PC-9 (cell line): ENCODE measurements at places on chromosomes 6 and 20. TPM values are rescaled to one million over a fixed set of nuclear protein-coding genes. Genes with fewer than 3 reads are reported as not detected.
A peak's percentile ranks its signal among the peaks of the same experiment; 100 is the strongest.

GRCh38 chr6:52390361-52390727 lies 28.4 kb downstream of the PAQR8 start:
- peak overlapping the region; percentile 65 for H3K27ac ChIP-seq
- peaks cover 34% of the 10 kb centered on the region for H3K4me1 ChIP-seq

DNA sequence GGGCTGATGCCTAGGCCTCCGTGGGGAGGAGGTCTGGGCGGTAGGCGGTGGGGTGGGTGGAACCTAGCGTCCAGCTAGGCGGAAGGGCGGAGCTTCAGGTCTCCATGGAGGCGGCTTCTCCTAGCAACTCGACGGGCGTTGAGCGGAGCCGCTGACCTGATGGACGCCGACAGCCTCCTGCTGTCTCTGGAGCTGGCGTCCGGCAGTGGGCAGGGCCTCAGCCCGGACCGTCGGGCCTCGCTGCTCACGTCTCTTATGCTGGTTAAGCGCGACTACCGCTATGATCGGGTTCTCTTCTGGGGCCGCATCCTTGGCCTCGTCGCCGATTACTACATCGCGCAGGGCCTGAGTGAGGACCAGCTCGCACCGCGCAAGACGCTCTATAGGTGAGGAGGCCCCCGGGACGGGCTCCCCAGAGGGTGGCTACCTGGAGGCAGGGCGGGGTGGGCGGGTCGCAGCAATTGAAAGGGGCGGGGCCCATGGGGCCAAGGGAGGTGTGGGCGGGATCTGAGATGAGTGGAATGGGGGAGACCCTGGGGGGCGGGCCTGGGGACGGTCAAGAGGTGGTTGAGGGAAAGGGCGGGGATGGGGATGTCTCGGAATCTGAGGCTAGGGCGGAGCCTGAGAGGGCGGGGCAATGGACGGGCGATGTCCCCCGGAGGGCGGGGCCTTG lies at the start of gene RSPH9:
TSS of gene RSPH9 (plus strand) at position 97 of the 673 bp plus-strand sequence. CDS start at position 160, 63 bp downstream.
- H3K27ac ChIP-seq, result no peak within 1 kb of the TSS
- H3K36me3 ChIP-seq, result 0 out of 2 replicates have a peak, but pooled peaks cover 3% of the 10 kb centered on the region
- DNase-seq, result no peak
- no peaks in the 10 kb centered on the region for H3K27me3 ChIP-seq
- no peaks in the 10 kb centered on the region for H3K4me1 ChIP-seq
- no peak within 1 kb of the TSS for H3K4me3 ChIP-seq

DNA sequence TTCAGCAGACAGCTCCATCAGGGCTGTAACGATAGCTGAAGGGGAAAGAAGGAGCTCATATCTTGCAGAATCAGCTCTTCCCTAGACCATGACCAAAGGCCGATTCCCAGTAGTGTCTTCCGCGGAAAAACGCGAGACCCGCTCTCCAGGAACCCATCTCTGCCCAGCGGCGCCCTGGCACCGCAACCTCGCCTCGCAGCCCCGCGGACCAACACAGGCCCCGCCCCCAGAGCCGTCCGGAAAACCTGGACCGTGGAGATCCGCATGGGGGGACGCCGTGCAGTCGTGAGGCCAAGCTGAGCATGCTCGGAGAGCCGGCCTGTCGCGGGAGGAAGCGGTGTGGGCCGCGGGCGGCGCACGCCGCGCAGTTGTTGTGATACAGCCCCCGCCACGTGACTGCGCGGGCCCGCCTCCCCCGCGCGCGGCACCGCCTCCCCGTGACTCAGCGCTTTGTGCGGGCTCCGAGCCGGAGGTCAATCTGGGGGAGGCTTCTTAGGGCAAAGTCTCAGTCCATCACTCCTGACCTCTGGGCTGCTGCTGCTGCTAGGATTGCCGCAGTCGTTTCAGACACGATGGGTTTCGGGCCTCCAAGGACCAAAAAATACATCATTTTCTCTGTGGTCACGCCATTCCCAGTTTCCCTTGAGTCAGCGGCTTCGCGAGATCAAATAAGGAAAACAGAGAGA lies 3.1 kb upstream of the GCLC start:
- peaks cover 25% of the 10 kb centered on the region for H3K4me1 ChIP-seq
- H3K36me3 ChIP-seq, result peaks cover 9% of the 10 kb centered on the region; the same call in 1 of the 2 replicates
- peak overlapping the region; percentile 96 for H3K27ac ChIP-seq
- peak overlapping the region; percentile 96 for H3K4me3 ChIP-seq
- DNase-seq, result peak; percentile 92

Gene DPPA5
- not detected in 2 replicates for total RNA-seq

DNA sequence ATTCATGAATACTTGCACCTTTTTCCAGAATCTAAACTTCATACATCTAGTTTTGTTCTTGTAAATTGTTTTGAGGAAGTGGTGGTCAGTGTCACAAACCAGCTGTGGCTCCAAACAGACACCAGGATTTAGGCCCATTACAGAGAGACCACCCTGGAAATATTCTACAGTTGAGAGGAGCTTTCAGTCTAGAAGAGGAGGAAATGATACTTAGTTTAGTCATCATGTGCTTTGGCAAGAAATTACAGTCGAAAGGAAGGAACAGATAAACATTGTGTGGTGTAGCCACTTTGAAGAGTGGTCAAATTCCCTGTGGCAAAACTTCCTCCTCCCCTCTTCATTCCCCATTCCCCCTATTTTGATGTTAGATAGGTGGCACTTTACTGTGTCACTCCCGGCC lies 15.7 kb downstream of the DCBLD1 start:
- peak; percentile 51 for DNase-seq
- H3K27ac ChIP-seq, result peak overlapping the region; percentile 56
- H3K36me3 ChIP-seq, result no peaks in the 10 kb centered on the region
- no peak overlapping the region for H3K4me3 ChIP-seq

- H3K27ac ChIP-seq, result no peak overlapping the region
- DNase-seq, result no peak
- H3K4me1 ChIP-seq, result no peaks in the 10 kb centered on the region
- no peak overlapping the region for H3K4me3 ChIP-seq
Measured at GRCh38 chr6:115460913-115461312, 599.8 kb downstream of the FRK start.

DNA sequence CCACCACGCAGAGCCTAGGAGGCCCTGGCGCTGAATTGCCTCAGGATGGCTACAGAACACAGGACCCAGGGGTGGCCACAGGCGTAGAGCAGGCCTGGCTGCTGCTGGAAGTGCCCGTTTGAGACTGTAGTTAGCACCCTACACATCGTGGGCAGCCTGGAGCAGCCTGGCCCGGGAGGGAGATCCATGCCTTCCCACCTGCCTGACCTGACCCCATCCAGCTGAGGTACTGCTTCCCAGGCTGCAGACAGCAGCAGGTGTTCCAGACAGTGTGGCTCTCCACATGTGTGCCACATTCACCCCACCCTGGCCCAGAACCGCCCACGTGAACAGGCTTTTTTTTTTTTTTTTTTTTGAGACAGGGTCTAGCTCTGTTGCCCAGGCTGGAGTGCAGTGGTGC lies 20.9 kb upstream of the MAP1LC3A start:
- no peaks in the 10 kb centered on the region for H3K4me1 ChIP-seq
- H3K4me3 ChIP-seq, result no peak overlapping the region
- H3K27ac ChIP-seq, result no peak overlapping the region

DNA sequence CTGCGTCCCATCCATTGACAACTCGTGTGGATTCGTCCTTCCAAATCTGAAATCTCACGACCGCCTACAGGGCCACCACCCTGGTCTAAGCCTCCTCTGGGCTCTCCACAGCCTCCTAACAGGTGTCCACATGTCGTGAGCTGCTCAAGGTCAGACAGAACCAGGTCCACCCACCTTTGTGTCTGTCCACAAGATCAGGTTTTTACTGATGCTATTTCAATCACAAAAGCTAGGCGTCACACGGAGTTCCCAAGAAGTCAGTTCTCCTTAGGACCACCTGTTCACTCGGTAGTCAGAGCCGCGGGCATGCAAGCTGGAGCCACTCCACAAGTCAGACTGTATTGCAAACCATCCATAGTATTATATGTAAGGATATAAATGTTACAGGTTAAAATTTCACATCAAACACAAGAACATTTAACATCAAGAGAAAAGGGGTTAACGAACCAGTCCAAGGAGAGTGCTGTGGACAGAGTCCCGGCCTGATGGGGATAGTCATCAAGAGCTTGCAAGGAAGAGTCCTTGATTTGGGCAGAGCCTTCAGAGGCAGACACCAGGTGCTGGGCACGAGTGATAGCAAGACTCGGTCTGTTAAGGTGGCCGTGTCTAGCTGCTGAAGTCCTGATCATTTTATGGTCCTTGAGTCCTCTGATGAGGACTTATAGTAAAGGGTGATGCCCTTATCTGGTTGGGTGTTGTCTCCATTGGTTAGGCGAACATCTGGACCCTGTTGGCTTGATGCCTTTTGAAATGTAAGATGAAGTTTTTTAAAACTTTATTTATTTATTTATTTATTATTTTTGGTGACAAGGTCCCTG lies 731 bp upstream of the DNPH1 start:
- 0 out of 2 replicates have a peak, but pooled peaks cover 9% of the 10 kb centered on the region for H3K4me1 ChIP-seq
- H3K4me3 ChIP-seq, result no peak overlapping the region; the same call in 1 of the 2 replicates
- H3K27ac ChIP-seq, result no peak overlapping the region

DNA sequence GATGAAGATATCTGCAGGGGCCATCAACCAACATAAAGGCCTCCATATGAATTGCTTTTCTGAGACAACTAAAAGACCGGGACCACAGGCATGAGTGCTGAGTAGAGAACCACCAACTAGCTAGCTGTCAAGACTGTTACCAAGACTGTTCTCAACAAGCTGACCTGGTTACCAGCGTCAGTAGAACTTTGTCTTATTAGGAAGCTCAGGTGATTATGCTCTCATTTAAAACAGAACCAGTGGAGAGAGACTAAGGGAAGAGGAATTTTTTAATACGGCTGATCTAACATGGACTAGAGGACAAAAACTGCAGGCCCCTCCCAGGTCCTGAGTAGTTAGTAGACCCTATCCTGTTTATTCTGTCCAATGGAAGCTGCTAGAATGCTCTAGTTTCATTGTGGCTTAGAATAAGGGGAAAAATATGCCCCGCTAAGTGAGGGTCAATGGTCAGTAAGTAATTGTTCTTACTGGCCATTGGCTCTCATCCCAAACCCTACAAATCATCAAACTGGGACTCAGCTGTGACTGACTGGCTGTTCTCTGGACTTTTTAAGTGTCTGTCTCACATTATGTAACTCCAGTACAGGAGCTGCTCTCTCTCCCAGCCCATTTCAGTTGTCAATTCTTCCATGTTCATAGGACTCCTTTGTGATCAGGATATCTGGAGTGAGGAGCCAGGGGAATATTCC lies 3.8 kb upstream of the DYNLRB1 start:
- no peak overlapping the region for H3K4me3 ChIP-seq
- no peak overlapping the region for H3K27ac ChIP-seq
- H3K27me3 ChIP-seq, result no peaks in the 10 kb centered on the region
- H3K36me3 ChIP-seq, result peaks cover 20% of the 10 kb centered on the region
- peaks cover 9% of the 10 kb centered on the region for H3K4me1 ChIP-seq
- DNase-seq, result no peak
